ENCODE measurements at places on chromosomes 7 and 10.

DNA sequence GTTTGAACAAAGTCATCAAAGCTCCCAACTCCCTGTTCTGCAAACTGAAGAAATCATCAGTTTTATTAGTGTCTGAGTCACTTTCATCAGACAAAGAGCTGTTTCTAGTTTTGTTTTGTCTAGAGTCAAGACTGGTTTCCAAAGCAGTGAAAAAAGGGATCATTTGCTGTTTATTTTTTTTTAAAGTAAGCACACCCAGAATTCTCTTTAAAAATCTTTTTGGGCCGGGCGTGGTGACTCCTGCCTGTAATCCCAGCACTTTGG, 972.0 kb upstream of the CELF2 start:
- no peak for DNase-seq

DNA sequence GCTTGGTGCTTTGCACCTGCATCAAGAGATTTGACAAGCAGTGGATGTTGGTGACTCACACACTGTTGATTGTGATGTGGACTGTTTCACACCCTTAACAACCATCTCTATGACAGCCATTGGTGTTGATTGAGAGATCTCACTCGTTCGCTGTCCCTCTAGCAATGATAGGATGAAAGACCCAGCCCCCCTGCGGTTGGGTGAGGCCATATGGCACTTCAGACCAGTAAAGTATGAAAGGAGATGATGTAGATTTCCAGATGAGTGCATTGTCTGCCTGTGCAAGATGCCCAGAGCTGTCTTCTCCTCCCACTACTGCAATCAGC, 138.7 kb upstream of the PRR15 start:
- no peak for DNase-seq

- peak; percentile 74 for DNase-seq
Measured at GRCh38 chr7:55018361-55019190, at the start of gene EGFR. EGFR (plus strand) TSS chr7:55019017; CDS start chr7:55019278, 261 bp downstream.

- no peak for DNase-seq
Measured at GRCh38 chr7:88396295-88396947, 89.7 kb upstream of the STEAP4 start.

All from HTR-8/SVneo (cell line).